ENCODE measurements at places on chromosomes 13 and 19. TPM values are rescaled to one million over a fixed set of nuclear protein-coding genes. Genes with fewer than 3 reads are reported as not detected.

DNA sequence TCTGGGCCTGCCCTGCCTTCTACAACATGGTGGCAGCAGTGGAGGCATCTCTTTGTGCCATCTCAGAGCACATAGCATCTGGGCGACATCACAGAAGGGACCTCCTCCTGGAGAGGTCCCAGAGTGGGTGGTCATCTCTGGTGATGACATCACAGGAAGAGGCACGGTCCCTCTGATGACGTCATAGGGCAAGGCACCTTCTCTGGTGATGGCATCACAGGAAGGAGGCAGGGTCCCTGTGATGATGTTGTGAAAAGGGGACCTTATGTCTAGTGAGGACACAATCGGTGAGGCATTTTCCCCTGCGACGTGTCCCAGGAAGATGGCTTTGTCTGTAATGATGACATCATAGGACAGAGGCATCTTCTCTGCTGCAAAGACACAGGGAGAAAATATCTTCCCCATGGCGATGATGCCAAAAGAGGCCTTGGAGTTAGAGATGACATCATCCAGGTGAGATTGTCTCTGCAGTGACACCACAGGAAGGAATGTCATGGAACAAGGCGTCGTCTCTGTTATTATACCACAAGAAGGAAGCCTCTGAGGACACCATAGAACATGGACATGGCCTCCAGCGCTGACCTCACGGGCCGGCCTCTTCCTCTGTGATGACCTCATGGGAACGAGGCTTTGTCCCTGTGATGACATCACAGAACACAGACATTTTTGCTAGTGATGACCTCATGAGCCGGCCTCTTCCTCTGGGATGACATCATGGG is 10.7 kb downstream of the SHISA7 start:
- H3K4me1 ChIP-seq = no peaks in the 10 kb centered on the region
- H3K36me3 ChIP-seq = no peaks in the 10 kb centered on the region
- H3K27ac ChIP-seq = no peak overlapping the region
- peaks cover 16% of the 10 kb centered on the region for H3K27me3 ChIP-seq

DNA sequence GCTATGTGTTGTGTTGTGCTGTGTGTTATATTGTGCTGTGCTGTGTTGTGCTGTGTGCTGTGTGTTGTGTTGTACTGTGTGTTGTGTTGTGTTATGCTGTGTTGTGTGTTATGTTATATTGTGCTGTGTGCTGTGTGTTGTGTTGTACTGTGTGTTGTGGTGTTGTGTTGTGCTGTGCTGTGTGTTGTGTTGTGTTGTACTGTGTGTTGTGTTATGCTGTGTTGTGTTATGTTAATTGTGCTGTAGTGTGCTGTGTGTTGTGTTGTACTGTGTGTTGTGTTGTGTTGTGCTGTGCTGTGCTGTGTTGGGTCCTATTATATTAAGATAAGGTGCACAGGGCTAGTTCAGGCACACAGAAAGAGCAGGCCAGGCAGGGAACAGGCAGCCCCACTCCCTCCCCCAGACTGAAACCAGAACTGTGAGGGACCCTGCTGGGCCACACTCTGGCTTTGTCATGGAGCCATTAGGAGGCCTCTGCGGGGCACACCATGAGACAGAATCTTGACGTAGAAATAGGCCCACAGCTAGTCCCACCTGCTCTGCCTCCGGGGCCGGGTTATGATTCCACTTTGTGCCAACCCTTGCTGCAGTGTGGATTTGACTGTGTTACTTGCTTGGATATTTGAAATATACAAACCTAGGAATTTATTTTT is 12.1 kb downstream of the SOX1 start:
- DNase-seq = no peak
- peaks cover 62% of the 10 kb centered on the region for H3K27me3 ChIP-seq
- no peaks in the 10 kb centered on the region for H3K36me3 ChIP-seq
- no peak overlapping the region for H3K27ac ChIP-seq
- H3K4me3 ChIP-seq = no peak overlapping the region
- H3K4me1 ChIP-seq = peaks cover under 1% of the 10 kb centered on the region

DNA sequence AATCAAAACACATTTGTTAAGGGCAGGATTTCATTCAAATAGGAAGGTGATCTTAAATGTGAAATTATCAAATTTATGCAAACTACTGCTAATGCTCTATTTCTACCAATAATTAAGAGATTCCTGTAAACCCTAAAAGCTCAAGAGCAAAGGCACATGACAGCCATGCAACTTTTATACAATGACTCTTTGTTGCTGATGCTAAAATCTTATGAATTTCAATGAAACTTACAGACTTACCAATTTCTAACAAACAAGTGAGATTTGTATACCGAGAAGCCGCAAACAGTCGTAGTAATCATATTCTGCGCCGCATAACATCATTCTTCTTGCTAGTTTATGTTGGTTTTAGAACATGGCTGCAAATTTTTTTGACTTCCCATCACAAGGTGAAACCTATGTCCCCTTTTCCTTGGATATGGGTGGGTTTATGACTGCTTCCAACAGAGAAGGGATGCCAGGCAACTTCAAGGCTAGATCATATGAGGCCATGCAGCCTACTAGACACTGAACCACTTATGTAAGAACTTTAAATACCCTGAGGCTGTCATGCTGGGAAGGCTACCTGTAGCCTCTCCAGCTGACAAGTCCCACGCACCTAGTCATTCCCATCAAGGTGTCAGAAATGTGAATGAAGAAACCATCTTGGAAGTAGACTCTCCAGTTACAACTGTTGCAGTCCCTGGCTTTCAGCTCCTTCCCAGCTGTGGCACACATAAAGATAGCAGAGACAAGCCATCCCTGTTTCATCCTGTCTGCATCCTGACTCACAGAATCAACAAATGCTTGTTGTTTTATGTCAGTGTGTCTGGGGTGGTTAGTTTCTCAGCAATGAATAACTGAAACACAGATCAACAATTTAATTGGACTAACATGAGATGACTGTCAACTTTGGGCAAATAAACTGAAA is 42.0 kb downstream of the LNX2 start:
- peaks cover 28% of the 10 kb centered on the region for H3K36me3 ChIP-seq
- DNase-seq = no peak
- H3K27ac ChIP-seq = peak overlapping the region; percentile 34
- no peaks in the 10 kb centered on the region for H3K27me3 ChIP-seq
- H3K4me1 ChIP-seq = peaks cover 13% of the 10 kb centered on the region

GRCh38 chr19:47752440-47753211 is 7.3 kb downstream of the NOP53 start:
- peaks cover 2% of the 10 kb centered on the region for H3K4me1 ChIP-seq
- H3K27me3 ChIP-seq = no peaks in the 10 kb centered on the region
- H3K36me3 ChIP-seq = peaks cover 30% of the 10 kb centered on the region
- no peak for DNase-seq
- H3K4me3 ChIP-seq = no peak overlapping the region
- no peak overlapping the region for H3K27ac ChIP-seq

GRCh38 chr13:40230833-40231266 is 435.6 kb downstream of the FOXO1 start:
- H3K4me1 ChIP-seq = peaks cover 59% of the 10 kb centered on the region
- H3K27me3 ChIP-seq = no peaks in the 10 kb centered on the region
- H3K4me3 ChIP-seq = no peak overlapping the region
- DNase-seq = no peak

- H3K36me3 ChIP-seq = no peaks in the 10 kb centered on the region
- no peaks in the 10 kb centered on the region for H3K27me3 ChIP-seq
- no peak for DNase-seq
- H3K4me3 ChIP-seq = no peak overlapping the region
Measured at GRCh38 chr19:1055886-1056620, 10.9 kb upstream of the ARHGAP45 start.

GRCh38 chr19:5641171-5641570 is 18.3 kb downstream of the SAFB start:
- DNase-seq = no peak
- no peak overlapping the region for H3K27ac ChIP-seq
- peaks cover 15% of the 10 kb centered on the region for H3K4me1 ChIP-seq

GRCh38 chr13:80173224-80173623 is 167.7 kb downstream of the SPRY2 start:
- H3K27me3 ChIP-seq = no peaks in the 10 kb centered on the region
- H3K36me3 ChIP-seq = no peaks in the 10 kb centered on the region
- no peak overlapping the region for H3K4me3 ChIP-seq
- no peak overlapping the region for H3K27ac ChIP-seq

DNA sequence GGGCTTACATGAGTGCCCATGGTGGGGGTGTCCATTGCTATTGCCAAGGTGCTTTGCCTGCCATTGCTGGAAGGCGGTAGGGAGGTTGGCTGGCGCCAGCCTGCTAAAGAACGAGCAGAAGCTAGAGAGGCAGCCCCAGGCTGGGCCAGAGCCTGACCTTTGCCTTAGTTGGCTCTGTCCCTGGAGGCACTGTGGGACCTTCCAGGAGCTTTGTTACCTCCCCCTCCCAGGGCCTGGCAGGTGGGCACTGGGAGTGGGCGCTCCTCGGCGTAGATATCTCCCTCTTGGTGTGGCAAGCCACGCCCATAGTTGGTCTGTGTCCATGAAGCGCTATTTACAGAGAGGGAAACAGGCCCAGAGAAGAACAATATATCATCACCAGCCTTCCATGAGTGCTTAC is 2.3 kb upstream of the SLC25A42 start:
- peaks cover 11% of the 10 kb centered on the region for H3K36me3 ChIP-seq
- no peak for DNase-seq
- no peak overlapping the region for H3K27ac ChIP-seq
- H3K4me3 ChIP-seq = no peak overlapping the region
- peaks cover 16% of the 10 kb centered on the region for H3K4me1 ChIP-seq
- H3K27me3 ChIP-seq = no peaks in the 10 kb centered on the region

GRCh38 chr19:2250766-2251105 is 1.6 kb downstream of the AMH start:
- H3K36me3 ChIP-seq = peaks cover 4% of the 10 kb centered on the region
- DNase-seq = no peak
- peaks cover 3% of the 10 kb centered on the region for H3K4me1 ChIP-seq
- H3K4me3 ChIP-seq = no peak overlapping the region
- H3K27ac ChIP-seq = no peak overlapping the region

DNA sequence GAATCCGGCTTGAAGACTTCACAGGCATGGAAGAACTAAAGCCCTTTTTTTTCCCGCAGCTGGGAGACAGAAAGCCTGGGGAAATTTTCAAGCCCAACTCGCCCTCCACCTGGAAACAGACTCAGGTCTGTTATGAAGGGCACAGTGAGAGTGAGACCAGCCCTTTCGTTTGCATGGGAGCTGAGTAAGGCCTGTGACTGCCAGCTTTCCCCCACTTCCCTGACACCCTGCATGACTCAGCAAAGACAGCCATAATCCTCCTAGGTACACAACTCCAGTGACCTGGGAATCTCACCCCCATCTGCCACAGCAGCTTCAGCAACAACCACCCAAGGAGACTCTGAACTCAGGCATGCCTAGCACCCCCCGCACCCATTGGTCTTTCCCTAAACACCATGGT is 87.6 kb upstream of the ZNF91 start:
- no peak for DNase-seq
- H3K27ac ChIP-seq = no peak overlapping the region
- no peaks in the 10 kb centered on the region for H3K4me1 ChIP-seq
- no peak overlapping the region for H3K4me3 ChIP-seq
- H3K27me3 ChIP-seq = no peaks in the 10 kb centered on the region
- H3K36me3 ChIP-seq = peaks cover 3% of the 10 kb centered on the region

DNA sequence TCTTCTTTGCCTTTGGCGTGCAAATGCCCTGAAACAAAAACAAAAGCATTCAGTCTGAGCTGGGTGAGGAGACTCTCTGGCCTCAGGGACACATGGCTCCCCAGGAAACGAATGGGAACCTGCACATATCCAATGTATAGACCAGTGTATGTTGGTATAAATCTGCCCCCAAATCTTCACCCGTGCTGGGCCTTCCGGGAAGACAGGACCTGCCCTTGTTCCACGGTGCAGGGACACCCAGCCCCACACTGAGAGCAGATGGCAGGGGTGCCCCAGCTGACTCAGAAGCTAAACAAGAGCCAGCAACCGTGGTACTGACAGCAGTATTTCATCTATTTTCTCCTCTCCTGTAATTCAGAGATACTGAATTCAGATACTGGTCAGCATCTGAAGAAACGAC is 42.4 kb downstream of the CARS2 start:
- H3K27ac ChIP-seq = no peak overlapping the region
- H3K4me1 ChIP-seq = no peaks in the 10 kb centered on the region
- H3K27me3 ChIP-seq = no peaks in the 10 kb centered on the region
- no peak overlapping the region for H3K4me3 ChIP-seq
- H3K36me3 ChIP-seq = peaks cover 85% of the 10 kb centered on the region

GRCh38 chr19:10085641-10086590 is at the start of gene SHFL:
SHFL (plus strand) TSS chr19:10086317; CDS start chr19:10086428, 111 bp downstream.
- H3K27me3 ChIP-seq = peaks cover 27% of the 10 kb centered on the region
- peak; percentile 73 for DNase-seq
- peak within 1 kb of the TSS; percentile 74 for H3K4me3 ChIP-seq
- H3K4me1 ChIP-seq = no peaks in the 10 kb centered on the region
- peaks cover 9% of the 10 kb centered on the region for H3K36me3 ChIP-seq

GRCh38 chr13:47632311-47632710 is 368.8 kb downstream of the SUCLA2 start:
- H3K27ac ChIP-seq = no peak overlapping the region
- no peak for DNase-seq
- H3K4me1 ChIP-seq = peaks cover 5% of the 10 kb centered on the region
- H3K27me3 ChIP-seq = no peaks in the 10 kb centered on the region
- H3K36me3 ChIP-seq = peaks cover 7% of the 10 kb centered on the region

Gene PSPC1
- total RNA-seq = 85.1 TPM

Gene ZNF845
- total RNA-seq = 7.5 TPM

Gene AKAP11
- total RNA-seq = 33.9 TPM

Gene ERICH6B
- not detected for total RNA-seq

Gene ZNF829
- total RNA-seq = 3.0 TPM

Data from mesothelial cell of epicardium (in vitro differentiated cells).